ENCODE measurements at places on chromosomes 7 and 10.
A peak's percentile ranks its signal among the peaks of the same experiment; 100 is the strongest.

DNA sequence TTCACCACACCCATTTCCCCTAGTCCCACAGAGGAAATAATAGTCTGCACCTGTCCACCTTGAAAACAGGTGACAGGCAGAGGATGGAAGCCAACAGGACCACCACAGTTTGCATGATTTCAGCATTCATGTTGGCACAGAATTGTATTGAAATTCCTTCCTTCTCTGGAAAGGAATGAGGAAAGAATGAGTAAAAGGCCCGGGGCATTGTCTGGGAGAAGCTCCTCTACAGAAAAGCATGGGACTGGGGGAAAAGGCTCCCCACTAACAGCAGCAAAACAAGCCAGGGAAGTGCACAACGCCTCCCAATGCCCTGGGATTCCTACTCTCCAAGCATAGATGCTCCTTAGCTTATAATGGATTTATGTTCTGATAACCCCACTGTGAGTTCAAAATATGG lies 28.5 kb upstream of the TOMM7 start:
- DNase-seq = no peak

DNA sequence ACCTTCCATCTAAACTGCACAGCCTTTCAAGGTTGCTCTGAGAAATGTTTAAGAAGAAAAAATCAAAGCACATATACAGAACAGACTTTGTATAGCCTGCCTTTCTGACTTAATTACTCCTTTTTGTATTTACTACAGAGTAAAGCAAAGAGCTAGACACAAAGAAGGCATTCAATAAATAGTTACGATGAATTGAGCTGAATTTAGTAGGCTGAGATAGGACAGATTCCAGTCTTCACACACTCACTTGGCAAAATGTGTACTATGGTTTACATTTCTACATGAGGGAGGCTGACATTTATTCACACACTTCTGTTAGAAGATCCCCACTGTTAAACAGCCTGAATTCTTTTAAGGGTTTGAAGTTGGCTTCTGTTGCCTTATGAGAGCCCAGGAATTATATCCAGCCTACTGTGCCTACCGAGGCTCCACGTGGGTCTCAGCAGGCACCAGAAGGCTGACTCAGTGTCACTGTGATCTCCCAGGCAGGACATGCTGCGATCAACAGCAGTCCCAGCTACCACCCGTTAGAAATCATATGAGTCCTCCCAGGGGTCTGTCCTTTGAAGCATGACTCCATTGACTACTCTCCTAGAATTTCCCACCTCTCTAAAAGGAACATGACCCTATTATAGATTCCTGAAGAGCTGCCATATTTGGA lies 24.5 kb upstream of the SLC25A13 start:
- no peak for DNase-seq

DNA sequence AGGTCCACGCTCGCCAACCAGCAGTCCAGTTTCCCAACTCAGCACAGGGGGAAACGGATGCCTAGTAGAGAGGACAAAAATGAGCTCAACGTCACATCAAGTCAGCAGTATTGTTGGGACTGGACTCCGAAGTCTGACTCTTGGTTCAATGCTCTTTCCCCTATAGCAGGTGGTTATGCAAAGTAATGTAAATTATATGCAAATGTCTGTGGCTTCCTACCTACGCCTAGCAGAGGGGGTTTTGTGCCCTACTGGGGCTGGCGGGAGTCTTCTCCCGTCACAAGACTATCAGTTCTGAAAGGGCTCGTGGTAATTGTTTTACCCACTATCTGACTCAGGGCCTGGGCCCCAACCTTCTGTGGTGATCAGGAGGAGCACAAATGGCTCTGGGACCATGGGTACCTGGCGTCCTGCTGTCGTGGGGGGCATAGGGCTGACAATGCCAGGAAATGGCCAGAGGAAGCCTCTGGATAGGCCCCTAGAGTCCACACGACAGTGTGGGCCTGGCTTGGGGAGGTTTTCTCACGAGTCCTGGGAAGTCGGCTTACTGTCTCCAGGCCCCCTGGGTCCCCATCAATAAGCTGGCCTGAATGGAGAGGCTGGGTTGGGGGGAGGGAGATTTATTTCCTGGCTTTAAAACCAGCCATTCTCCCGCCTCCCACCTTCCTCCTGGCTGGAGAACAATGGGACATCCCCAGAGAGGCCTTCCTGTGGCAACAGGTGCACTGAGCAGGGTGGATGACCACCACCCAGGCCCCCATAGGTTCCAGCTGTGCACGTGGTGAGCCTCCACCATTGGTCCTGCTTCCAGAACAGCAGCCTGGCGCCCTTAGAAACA lies 41.8 kb downstream of the UNC5B start:
- DNase-seq = no peak

- no peak for DNase-seq
Measured at GRCh38 chr7:69780379-69780778, 182.1 kb downstream of the AUTS2 start.

- DNase-seq = peak; percentile 78
Measured at GRCh38 chr7:131105799-131106680, 221.6 kb upstream of the MKLN1 start.

- DNase-seq = peak; percentile 72
Measured at GRCh38 chr7:148962823-148963582, 65.3 kb downstream of the PDIA4 start.

DNA sequence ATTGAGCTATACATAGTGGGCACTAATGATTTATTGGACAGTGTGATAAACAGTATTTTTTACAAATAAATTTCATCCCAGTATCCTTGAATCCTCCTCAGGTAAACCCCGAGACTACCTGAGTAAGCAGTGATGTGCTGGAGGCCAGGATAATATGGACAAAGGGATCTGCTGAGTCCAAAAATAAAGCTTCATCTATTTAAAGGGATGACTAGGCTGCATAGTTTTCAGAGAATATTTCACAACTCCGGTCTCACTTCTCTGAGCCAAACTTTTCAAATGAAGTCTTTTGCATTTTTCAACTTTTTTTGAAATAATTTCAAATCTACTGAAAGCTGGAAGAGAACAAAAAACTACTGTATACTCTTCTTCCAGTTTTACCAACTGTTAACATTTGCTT lies 2.5 kb downstream of the ACTR3B start:
- DNase-seq = no peak

DNA sequence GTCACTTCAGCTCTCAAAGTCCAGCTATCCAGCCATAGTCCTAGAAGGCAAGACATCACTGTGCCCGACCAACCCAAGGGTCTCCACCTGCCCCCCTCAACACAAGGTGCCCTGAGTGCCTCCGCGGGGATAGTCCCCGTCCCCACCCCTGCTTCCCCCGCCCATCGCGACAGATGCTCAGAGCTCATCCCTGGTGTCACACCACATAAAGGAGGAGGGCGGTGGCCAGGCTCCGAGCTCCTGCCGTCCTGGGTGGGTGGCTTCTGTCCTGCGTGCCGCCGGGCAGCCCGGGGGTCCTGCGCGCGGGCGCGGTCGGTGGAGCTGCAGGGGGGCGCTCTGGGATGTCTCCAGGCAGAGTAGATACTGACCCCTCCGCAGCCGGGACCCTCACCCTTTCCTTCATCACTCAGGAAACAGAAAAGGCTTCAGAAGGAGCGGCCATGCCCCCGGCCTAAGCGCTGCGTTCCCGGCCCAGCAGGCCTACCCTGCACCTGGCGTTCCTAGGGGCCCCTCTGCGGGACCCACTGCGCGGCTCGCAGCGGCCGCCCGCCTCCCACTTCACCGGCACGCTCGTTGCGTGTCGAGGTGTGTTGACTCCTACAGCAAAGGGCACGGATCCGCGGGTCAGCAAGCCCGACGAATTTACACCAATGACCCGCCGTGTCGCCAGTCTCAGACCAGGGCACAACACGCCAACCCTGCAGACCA lies 53.4 kb downstream of the ALOX5 start:
- no peak for DNase-seq

DNA sequence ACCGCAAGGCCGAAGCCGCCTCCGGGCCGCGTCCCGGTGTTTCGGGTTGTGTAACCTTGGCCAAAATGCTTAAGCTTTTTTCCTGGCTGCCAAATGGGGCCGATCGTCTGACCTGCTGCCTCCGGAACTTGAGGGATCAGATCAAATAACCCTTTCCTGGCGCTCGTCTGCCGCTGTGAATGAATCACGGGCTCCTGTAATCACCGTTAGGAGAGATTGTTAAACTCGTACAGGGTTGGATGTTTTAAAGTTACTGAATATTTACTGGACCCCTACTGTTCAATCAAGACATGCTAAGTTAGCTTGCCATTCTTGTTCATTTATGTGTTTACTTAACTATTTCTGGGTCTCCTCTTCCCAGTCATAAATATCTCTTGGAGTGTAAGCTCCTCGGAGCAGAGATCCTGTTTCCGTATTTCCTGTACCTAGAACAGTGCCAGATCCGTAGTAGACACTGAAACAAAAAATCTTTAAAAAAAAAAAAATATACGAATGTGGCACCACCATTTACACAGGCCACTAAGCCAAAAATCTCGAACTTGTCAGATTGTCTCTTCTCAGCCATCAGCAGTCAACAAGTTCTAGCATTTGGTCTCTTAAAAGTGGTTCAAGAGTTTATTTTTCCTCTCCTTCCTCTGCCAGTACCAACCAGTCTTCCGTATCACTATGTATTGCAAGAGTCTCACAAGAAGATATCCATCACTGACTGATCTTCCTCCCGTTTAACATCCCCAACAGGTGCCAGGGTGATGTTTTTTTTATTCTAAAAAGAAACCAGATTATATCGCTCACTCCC lies 650 bp upstream of the TM9SF3 start:
- DNase-seq = no peak

- DNase-seq = no peak
Measured at GRCh38 chr10:60197206-60197605, 192.5 kb downstream of the ANK3 start.

DNA sequence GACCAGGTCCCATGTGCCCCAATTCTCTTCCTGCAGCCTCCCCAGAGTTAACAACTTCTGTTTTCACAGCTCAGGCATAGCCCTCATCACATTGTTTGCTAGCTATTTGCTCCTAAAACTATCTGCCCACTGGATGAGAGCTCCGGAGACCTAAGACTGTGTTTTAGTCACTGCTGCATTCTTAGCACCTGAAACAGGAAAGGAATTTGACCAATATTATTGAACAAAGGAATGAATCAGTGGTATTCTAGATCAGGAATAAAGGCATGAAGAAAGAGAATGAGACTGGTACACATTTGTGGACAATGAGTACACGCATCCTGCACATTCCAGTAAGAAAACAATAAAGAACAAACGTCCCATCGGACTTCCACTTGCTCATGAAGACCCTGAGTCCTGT lies 54.8 kb downstream of the PPP1R17 start:
- no peak for DNase-seq

GRCh38 chr7:2873686-2874551 lies 29.8 kb upstream of the GNA12 start:
- no peak for DNase-seq

DNA sequence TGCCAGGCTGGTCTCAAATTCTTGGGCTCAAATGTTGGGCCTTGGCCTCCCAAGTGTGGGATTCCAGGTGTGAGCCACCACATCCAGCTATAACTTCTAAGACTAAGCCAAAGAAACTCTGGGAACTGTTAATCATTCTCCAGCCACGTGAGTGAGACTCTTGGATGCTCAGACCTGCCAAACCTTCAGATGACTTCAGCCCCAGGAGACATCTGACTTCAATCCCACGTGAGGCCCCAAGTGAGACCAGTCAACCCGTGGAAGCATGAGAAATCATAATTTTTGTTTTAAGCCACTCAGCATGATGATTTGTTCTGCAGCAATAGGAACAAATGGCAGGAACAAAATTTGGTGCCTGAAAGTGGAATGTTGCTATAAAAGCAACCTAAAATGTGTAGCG lies 4.3 kb upstream of the PCBD1 start:
- DNase-seq = no peak

DNA sequence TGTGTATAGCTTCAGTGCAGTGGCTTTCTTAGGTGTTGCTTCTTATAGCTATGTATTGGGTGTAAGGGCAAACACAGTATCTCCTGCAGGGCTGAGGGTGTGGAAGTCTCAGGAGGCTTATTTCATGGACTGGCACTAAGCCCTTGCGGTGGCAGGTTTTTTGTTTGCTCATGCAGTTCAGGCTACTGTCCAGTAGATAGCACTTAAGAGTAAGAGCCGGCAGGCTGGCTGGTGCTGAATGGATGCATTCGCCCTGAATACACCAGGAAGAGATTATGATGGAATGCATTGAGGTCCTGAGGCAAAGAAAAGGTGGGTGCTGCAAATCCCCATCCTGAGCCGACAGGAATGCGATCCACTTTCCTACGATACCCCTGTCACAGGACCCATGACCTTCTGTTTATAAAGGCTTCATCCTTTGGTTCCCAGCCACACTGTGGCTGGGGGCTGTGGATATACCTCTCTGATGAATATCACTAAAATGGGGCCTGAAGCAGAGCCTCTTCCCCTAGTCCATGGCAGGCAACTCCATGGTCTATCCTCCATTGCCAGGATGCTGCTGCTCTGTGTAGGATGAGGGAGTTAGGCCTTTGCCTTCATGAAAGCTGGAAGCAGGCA lies 44.9 kb downstream of the ANXA8 start:
- DNase-seq = no peak

DNA sequence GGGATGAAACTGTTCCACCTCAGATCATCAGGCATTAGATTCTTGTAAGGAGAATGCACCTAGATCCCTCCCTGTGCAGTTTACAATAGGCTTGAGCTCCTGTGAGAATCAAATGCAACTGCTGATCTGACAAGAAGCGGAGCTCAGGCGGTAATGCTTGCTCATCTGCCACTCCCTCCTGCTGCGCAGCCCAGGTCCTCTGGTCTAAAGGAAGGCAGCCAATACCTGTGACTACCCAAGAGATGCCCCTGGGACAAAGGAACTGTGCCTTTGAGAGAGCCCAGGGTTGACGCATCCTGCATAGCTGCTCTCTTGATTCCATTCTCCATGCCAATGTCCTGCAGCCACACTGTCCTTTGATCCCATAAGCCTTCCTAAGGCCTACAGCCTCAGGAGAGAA lies 73.1 kb downstream of the ADCYAP1R1 start:
- no peak for DNase-seq

Data from dorsolateral prefrontal cortex (tissue), 122 donors.